ENCODE measurements at places on chromosomes 6 and 20.

DNA sequence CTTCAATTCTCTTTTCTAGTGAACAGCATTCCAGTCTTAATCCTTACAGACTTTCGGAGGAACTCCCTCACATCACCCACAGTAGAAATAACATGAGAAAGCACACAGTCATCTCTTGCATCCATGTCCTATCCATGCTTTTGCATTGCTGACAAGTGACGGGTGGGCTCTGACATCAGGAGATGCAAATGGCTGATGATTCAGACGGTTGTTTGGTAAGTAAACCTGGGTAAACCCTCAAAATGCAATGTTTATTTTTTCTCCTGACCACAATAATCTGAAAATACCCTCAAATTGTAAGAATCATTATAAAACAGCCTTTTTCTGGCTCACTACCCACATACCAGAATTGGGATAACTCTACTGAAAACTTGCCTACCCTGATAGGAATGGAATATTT is 792.0 kb downstream of the MAFB start:
- DNase-seq: no peak

- no peak for DNase-seq
Measured at GRCh38 chr6:80282913-80283554, 176.6 kb downstream of the BCKDHB start.

GRCh38 chr6:62298745-62299392 is 12.8 kb upstream of the KHDRBS2 start:
- DNase-seq: no peak

- DNase-seq: no peak
Measured at GRCh38 chr6:145073811-145074210, 661.5 kb downstream of the EPM2A start.

- no peak for DNase-seq
Measured at GRCh38 chr6:47428746-47429664, 48.6 kb upstream of the CD2AP start.

DNA sequence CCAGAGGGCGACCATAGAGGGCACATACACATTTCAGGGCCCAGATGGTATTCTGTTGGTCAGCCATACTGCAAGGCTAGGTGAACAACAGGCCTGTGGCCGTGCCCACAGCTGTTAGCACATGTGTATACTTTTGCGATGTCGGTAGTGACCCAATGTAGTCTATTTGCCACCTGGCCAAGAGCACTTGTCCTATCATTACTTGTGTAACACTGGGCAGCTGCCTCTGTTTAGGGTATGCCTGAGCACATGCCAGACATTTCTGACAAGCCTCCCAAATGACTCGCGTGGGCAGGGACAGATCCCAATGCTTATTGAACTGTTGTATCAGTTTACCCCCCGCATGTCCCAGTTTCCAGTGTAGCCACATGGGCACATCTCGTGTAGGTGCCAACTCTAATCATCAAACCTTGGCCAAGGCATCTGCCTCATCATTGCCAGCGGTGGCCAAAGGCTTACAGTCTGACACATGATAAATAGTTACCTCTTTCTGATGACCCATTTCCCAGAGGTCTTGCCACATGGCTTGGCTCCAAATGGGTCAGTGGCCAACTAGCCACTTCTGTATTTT is 74.4 kb upstream of the FBXL4 start:
- no peak for DNase-seq

All from activated CD4-positive, alpha-beta T cell treated with anti-CD3 and anti-CD28 coated beads, Interleukin-2, amount 10 ng/mL, durations not matched to agents 7 days and 5 days (primary cell).